Tongue (tissue), 3 donors: ENCODE measurements at places on chromosomes 4 and X. TPM values are rescaled to one million over a fixed set of nuclear protein-coding genes. Genes with fewer than 3 reads are reported as not detected.
A peak's percentile ranks its signal among the peaks of the same experiment; 100 is the strongest.

GRCh38 chr4:119142833-119143232 lies 7.2 kb downstream of the MYOZ2 start:
- no peak for DNase-seq

GRCh38 chr4:74659576-74660411 lies 134.5 kb downstream of the BTC start:
- peak; percentile 14 for DNase-seq

GRCh38 chr4:61003301-61003700 lies 196.8 kb upstream of the ADGRL3 start:
- DNase-seq, result no peak

DNA sequence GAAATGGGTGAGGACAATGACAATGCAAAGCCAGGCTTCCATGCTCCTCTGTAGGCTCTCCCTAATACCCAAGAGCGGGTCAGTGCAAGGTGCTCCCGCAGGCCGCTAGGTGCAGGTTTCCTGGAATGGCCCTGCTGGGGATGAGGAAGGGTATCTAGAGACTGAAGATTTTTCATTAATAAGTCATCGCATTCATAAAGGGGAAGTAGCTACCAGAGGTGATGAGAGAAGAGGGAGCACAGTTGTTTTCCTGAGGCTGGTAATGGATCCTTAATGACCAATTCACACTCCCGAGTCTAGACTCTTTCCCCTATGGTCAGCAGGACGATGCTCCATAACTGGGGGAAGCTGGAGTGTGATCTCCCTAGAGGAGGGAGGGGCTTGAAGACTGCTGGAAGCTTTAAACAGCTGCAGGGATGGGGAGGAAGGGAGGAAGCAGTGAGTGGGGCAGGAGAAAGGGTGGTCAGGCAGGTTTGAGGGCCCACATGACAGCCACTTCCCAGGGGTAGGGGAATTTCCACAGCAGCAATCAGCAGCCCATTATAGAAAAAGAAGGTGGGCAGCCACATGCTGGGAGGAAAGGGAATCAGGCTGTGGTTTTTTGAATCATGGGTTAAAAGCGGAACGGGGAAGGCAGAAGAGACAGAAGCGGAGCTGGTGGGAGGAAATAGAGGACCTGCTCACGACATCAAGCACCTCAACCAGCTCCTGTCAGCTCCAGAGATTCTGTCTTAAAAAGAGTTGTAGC lies 10.2 kb upstream of the ATP6AP2 start:
- no peak for DNase-seq

GRCh38 chr4:30538794-30539193 lies 181.4 kb upstream of the PCDH7 start:
- DNase-seq, result no peak

DNA sequence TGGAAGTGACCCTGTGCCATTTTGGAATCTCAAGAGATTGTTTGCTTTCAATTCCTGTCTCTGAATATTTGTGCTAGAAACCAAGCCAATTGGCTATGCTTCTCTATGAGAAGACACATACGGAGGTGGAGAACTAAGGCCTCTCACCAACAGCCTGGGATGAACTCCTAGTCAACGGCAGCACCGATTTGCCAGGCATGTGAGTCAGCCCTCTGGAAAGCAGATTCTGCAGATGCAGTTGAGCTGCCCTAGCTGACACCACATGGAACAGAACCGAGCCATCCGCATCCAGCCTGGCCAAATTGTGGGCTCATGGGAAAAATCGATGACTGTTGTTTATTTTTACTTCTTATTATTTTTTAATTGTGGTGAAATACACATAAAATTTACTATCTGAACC lies 58.2 kb upstream of the WDFY3 start:
- DNase-seq, result no peak

GRCh38 chrX:2723286-2723879 lies 28.5 kb upstream of the XG start:
- no peak for DNase-seq

DNA sequence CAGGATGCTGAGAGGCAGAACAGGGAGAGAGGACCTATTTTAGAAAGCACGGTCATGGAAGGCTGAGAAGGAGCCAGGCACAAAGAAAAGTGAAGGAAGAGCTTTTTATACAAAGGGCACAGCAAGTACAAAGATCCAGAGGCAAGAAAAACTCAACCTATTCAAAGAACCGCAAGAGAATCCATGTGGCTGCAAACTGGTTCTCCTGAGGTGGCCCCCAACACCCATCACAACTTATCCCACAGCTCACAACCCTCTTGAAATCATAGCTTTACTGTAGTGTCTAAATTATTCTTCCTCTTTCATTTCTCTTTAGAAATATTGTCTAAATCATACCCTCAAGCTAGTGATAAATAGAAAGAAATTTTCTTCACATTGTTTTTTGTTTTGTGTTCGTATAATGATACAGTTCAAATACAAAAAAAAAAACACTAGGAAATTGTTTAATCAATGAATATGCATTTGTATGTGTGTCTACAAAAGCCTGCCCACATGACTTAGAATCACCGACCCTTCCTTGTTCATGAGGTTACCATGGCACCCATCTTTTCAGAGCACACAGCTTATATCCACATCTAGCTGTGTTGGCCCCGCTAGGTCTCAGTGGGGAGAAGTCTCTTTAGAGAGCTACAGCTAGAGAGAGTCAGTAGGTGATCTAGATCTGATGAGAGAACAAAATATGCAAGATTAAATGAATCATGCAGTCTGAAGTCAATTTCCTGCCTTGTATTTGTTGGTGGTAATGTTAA lies 126.9 kb upstream of the DCLK2 start:
- DNase-seq, result no peak

GRCh38 chr4:139866276-139866962 lies 200.8 kb downstream of the MGST2 start:
- DNase-seq, result peak; percentile 46

DNA sequence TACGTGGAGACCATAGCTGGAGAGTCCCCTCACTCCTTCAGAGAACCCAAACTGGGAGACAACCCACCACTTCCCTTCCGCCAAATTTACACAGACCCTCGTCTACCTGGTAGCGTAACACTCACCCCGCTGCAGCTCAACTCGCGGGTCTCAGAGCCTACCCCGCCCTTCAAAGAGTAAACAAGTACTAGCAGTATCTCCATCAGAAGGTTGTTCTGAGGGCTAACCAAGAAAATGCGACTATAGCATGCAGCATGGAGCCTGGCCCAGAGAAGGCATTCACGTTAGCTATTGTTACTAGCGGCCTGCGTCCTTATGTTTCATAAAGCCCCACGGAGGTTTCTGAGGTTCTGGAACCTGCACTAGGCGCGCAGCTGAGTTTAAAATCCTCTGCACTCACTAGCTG lies 531 bp upstream of the MANBA start:
- DNase-seq, result no peak

DNA sequence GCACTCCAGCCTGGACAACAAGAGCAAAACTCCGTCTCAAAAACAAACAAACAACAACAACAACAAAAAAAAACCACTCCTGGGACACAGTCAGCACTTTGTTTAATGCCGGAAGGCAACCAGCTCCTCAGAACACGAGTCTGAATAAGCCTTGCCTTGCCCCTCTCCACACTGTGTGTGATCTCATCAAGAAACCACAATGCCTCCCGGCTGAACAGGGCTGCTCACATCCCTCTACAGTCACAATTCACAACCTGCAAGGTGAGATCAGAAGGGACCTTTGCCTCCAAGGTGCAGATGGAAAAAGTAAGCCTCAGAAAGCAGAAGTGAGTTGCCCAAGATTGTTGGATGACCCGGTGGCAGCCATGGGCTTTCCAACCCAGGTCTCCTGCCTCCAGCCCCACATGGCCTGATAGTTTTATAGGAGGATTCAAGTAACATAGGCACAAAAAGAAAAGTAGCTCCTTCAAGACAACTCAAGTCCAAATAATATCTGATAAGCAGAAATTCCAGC lies 80.8 kb downstream of the JAKMIP1 start:
- no peak for DNase-seq

- DNase-seq, result no peak
These were observed 265.1 kb upstream of the FAM241A start for GRCh38 chr4:111880116-111880515.

Gene PDLIM3
- 1,325 TPM for total RNA-seq

Gene AR
- total RNA-seq, result 9.3 TPM

Gene GRIA3
- 3.4 TPM for total RNA-seq

Gene MAGEB17
- not detected for total RNA-seq

Gene RBMX
- total RNA-seq, result 297 TPM
